ENCODE measurements at places on chromosomes 4 and X.

GRCh38 chrX:7083468-7084396 lies 63.8 kb upstream of the STS start:
- DNase-seq = no peak

DNA sequence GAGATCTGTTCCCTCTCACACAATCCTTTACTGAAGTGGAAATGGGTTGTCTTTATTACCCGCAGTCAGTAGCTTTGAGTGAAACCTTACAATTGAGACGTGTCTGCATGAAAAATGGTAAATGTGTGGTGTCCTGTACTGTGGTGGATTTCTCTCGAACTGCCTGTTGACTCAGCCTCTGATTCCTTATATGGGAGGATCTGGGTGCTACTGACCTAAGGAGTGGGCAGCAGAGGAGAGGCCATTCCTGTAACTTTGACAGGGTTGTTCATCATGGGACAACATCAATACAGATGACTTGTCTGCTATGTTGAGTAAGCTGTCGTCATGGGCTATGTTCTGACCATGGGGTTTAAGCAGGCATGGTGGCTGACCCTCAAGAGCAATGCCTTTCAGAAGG lies 159.6 kb upstream of the WDR1 start:
- no peak for DNase-seq

GRCh38 chr4:7880683-7881082 lies 59.0 kb downstream of the AFAP1 start:
- no peak for DNase-seq

GRCh38 chr4:147948336-147948735 lies 216.4 kb downstream of the ARHGAP10 start:
- no peak for DNase-seq

- no peak for DNase-seq
Observed at GRCh38 chrX:22193851-22194659, 78.7 kb upstream of the CBLL2 start.

- no peak for DNase-seq
Observed at GRCh38 chr4:14743601-14744000, 258.7 kb upstream of the CPEB2 start.

DNA sequence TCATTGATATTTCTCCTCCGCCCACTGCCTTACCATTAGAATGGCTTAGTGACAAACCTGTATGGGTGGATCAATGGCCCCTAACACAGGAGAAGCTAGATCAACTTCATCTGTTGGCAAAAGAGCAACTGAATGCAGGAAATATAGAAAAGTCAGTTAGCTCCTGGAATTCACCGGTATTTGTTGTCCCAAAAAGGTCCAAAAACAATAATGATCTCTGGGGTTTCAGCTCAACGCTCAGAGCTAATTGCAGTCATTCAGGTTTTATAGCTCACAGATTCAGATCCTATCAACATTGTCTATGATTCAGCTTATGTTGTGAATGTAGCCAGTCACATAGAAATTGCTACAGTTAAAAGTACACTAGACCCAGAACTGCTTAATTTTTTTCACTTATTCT lies 124.0 kb upstream of the ZCCHC13 start:
- DNase-seq = no peak

DNA sequence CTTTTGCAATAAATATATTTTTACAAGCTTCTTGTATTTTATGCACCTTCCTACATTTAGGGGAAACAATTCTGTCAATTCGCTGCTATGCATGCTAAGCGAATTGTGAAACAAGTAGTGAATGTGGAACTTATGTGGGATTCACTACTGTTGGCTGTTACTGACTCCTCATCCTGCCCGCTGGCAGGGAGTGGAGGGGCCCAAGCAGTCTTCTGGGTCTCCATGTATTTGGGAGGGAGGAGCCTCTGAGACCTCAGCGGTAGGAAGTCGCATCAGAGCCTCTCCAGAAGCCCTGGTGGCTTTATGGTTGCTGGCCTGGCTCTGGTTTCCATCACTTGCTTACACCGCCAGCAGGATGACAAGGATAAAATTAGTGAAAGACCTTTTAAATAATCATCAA lies 3.7 kb upstream of the SETD7 start:
- peak; percentile 82 for DNase-seq

DNA sequence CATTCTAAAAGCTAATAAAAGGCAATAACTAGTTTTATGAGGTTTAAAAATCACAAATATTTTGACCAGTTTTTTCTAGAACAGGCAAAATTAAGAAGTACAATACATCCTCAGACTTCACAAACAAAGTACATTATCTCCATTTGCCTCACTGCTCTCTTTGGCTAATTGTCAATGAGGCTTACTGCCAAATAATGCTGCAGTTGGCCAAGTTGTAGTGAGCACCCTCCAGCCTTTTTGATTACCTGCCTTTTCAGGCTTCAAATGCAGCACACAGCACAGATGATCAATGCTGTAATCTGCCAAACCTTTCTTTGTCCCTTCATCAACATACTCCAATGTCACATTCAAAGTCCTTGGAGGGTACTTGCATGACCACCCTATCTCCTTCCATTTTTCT lies 605.2 kb downstream of the KLHL13 start:
- DNase-seq = no peak

- no peak for DNase-seq
Observed at GRCh38 chrX:136619899-136620505, 28.0 kb upstream of the CD40LG start.

GRCh38 chr4:56374956-56375355 lies 12.3 kb downstream of the AASDH start:
- DNase-seq = no peak

- DNase-seq = peak; percentile 10
Observed at GRCh38 chr4:143071351-143071750, 113.4 kb upstream of the USP38 start.

- DNase-seq = no peak
Observed at GRCh38 chr4:32133734-32134133, 1413.6 kb downstream of the PCDH7 start.

- DNase-seq = peak; percentile 74
Observed at GRCh38 chrX:11787564-11787963, 29.5 kb downstream of the MSL3 start.

GRCh38 chr4:147057611-147058190 lies 112.0 kb upstream of the TTC29 start:
- no peak for DNase-seq

DNA sequence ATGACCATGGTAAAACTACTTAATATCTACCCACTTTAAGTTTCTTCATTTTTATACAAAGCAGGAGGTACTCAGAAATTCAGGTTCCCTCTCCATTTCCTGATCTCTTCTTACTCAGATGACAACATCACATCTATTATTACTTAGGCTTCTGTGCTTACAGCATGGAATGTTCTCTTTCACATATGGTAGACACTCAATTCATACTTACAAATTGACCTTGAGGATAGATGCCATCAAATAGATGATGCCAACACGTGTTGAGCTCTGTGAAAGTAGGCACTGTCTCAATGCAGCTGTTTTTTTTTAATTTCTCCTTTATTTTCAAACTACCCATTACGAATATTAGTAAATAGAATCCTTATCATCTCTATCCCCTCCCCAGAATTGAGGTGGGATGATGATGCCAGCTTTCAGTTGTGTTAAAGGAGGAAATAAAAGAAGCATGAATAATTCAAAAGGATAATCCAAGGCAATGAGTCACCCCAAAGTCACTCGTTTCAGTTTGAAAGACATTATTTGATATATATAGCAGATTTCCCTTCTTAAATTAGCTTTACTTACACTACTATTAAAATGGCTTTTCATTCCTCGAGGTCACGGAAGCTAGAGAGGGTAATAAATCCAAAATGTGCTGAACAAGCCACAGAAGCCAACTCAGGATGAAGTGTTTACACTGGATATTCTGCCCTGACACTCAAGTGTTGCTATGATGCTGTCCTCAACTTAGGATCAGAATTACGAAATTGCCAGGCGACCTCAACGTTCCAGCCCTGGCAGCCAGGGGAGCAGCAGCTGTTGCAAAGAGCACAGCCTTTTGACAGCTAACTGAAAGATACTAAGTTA lies 124.2 kb upstream of the EOLA2 start:
- DNase-seq = no peak

DNA sequence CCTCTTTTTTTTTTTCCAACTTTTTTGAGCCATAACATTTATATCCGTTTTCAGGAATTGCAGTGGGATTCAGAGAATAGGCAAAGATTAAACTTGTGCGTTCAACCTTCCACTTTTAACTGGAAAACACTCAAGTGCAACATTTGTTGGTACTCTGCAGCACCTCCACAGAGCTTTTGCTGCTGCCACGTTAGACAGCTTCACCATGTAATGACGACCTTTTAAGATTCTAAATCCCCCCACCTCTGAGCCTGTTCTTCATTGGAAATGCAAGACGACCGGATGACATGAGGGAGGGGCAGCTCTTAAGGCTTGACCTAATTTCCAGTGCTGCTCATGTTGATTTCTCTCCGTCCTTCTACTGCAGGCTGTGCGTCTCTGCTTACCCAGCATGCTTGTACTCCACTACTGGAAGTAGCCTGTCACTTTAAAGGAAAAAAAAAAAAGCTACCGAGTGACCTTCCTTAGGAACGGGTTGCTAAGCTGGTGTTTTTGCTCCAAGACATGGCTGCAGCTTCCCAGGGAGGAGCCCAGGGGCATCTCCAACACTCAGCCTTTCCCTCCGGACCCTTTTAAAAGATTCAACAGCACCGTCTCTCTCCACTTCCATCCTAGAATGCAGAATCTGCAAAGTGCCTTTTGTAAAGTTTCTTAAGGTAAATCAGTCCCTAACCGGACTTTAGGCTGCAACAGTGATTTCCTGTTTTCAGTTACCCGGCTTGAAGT lies at the start of gene CC2D2A:
CC2D2A (plus strand) TSS at position 481 of the 726 bp plus-strand sequence. CDS start 6,051 bp downstream, outside the sequence.
- DNase-seq = peak; percentile 75

DNA sequence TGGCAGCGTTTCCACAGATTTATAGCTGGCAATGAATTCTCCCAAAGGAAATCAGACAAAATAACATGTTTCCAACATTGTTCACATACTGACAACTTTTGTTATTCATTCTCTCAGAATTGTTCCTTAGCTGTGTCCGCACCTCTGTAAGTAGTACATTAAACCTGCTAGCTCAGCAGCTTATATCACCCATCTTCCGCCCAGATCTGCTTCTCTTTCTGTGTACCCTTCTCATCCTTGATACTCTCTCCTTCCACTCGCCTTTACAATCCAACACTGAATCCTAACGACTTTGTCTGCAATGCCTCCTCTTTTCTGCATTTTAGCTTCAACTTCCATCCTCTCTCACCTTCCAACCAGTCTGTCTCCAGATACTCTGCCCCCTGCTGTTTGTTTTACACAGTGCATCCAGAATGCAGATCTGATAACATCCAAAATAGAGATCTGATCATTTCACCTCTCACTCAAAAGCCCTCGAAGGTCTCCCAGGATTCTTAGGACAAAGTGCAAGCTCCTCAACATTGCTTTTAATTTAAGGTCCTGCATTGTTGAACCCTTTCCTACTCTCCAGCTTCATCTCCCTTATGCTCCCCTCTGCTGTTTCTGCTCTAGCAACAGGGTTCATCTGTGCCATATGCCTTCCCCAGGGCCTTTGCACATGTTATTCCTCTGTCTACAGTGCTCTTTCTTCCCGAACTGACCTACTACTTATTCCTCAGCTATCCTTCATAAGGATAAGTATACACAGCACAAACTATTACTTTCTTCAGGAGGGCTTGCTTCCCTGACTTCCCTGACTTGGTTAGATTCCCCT lies 67.3 kb upstream of the VBP1 start:
- DNase-seq = peak; percentile 12

- DNase-seq = no peak
Observed at GRCh38 chrX:71224098-71224708, 1.2 kb downstream of the GJB1 start.

- peak; percentile 17 for DNase-seq
Observed at GRCh38 chr4:79164907-79165610, 160.8 kb downstream of the NAA11 start.

DNA sequence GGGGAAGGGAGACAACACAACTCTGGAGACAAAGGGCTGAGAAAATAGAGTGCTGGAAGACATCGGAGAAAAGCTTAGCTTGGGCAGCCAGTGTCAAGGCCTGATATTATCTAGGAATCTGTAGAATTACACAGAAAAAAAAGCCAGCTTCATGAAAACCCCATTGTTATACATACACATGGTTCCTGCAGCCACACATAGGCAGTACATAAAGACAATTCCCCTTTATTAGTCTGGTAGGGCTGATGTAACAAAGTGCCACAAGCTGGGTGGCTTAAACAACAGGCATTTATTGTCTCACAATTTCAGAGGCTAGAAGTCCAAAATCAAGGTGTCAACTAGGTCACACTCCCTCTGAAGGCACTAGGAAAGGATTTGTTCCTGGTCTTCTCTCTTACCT lies 503.5 kb downstream of the MID1IP1 start:
- DNase-seq = no peak
